ENCODE measurements at places on chromosomes 16 and 17.

- DNase-seq, result no peak
These were observed 9.9 kb downstream of the ZFP90 start for GRCh38 chr16:68548947-68549346.

DNA sequence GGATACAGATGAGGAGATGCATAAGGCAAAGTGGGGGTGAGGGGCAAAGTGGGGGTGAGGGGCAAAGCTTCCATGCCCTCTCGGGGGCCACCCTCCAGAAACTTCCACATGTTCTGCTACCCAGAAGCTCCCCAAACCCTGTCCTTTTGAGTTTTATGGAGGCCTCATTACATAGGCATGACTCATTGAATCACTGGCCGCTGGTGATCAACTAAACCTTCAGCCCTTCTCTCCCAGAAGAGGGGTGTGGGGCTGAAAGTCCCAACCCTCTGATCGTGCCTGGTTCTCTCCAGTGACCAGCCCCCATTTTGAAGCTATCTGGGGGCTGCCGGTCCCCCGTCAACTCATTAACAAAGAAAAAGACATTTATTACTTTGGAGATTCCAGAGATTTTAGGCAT is 27.5 kb downstream of the ITGAE start:
- DNase-seq, result no peak

GRCh38 chr17:49480836-49481615 is 14.1 kb upstream of the NGFR start:
- no peak for DNase-seq

DNA sequence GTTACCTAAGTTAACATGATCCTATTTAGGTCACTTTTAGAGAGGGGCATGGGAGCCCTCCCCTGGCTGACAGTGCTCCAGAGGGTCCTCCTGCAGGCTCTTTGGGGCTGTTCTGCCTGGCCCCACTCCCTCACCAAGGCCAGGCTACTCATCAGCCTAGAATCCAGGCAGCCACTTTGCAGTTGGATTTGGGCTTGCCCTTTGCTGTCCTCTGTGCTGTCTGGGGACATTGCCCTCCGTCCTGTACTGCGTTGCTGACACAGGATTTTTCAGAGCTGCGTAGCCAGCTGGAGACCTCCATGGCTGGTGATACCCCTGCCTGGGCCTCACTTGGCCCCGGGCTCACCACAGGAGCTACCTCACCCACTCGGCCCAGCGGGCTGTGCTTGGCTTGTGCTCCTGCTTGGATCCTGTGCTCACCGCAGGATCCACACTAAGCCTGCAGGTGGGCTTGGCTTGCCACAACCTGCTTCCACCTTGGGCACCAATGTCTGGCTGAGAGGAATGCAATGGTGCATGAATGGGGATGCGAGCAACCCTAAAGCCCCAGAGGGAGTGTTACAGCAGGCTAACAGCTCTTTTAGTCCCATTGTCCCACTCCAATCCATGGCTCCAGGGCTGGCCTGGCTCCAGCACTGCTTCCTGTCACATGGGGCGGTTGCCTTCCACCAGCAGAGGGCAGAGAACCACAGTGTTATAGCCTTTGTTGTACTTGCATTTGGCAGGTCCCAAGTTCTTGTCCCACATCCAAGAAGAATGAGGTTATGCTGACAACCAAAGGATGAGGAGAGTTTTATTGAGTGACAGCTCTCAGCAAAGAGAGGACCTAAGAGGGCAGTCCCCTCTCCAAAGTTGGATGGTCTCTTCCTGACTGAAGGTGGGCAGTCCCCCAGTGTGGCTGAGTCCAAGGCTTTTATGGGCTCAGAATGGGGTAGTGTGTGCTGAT is 21.5 kb downstream of the CCL4 start:
- no peak for DNase-seq

- no peak for DNase-seq
These were observed 4.4 kb downstream of the ASGR1 start for GRCh38 chr17:7174603-7175326.

DNA sequence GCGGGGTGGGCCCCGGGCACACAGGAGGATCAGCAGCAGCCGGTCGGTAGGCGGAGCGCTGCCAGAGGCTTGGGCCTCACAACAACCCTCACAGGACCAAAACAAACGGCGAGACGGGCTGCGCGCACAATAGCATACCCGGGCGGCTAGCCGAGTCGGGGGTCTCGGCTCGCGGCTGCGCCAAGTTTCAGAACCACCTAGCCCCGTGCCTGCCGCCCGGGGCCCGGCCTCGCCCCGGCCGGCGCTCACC is 732 bp downstream of the ULK2 start:
- DNase-seq, result peak; percentile 47
